ENCODE measurements at places on chromosomes 3 and 15. TPM values are rescaled to one million over a fixed set of nuclear protein-coding genes. Genes with fewer than 3 reads are reported as not detected.

- H3K27me3 ChIP-seq, result no peaks in the 10 kb centered on the region
- H3K36me3 ChIP-seq, result no peaks in the 10 kb centered on the region
- no peak for DNase-seq
- no peak overlapping the region for H3K4me3 ChIP-seq
These were observed 653.1 kb downstream of the RBMS3 start for GRCh38 chr3:29933802-29934490.

DNA sequence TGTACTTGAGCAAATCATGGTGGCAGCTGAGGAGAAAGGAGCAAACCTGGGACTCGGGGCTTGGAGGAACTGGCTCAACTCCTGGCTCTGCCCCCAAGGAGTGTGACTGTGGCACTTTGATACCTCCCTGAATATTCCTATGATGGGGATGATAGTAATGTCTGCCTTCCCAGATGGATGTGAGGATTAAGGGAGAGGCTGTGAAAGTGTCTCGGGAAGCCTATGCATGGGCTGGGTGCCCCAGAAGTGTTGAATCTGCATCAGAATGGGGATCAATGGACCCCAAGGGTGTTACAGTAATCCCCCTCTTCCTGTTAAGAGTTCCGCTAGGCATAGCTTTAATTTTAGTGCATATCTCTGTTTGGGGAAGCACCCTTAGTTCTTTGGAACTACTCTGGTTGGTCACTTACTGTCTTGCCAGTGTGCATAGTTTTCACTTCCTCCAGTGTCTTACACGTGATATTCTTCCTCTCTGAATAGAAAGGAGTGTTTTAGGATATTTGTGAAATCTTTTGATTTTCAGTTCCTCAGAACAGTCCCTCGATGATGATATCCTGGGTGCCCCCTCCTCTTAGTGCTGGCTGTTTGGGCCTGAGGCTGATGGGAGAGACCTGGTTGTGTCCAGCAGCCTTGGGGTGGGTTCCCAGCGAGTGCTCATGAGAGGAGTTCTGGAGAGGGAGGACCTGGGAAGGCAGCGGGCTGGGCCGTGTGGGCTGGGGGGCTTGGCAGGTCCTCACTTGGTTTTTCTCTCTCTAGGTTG lies 97.5 kb downstream of the CHDH start:
- no peaks in the 10 kb centered on the region for H3K4me1 ChIP-seq
- no peak overlapping the region for H3K4me3 ChIP-seq
- H3K36me3 ChIP-seq, result no peaks in the 10 kb centered on the region
- H3K27me3 ChIP-seq, result no peaks in the 10 kb centered on the region

DNA sequence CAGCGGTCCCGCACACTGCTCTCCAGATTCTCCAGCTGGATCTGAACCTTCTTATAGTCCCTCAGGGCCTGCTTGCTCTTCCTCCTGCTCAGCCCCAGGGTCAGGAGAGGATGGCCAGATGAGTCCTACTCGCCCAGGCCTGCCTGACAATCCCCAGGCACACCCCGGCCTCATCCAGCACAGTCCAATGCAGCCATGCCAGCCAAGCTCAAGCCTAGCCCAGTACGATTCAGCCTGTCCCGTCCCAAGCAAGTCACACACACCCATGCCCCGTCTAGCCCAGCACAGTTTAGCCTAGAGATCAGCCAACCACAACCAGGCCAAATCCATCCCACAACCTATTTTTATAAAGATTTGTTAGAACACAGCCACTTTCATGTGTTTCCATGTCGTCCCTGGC lies 16.8 kb downstream of the PLXNB1 start:
- DNase-seq, result no peak
- H3K36me3 ChIP-seq, result no peaks in the 10 kb centered on the region
- H3K4me3 ChIP-seq, result no peak overlapping the region

DNA sequence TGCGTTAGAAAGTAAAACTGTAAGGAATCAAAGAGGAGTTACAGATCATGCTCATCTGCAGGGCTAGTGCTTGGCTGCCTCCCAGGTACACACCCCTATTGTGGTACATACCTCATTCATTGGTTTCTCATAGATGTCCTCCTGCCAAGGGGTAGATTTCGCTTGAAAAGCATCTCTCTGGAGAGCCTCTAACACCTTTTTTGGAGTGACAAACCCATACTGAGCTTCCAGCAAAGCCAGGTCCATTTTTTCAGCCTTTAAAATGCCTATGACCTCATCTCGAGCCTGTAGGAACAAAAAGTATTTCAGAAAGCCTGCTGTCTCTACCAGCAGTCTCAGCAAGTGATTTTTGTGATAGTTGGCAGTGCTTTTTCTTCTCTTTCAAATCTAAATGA lies 112.1 kb downstream of the CMSS1 start:
- H3K27me3 ChIP-seq, result no peaks in the 10 kb centered on the region
- no peaks in the 10 kb centered on the region for H3K36me3 ChIP-seq
- H3K27ac ChIP-seq, result no peak overlapping the region
- H3K4me3 ChIP-seq, result no peak overlapping the region
- no peaks in the 10 kb centered on the region for H3K4me1 ChIP-seq

DNA sequence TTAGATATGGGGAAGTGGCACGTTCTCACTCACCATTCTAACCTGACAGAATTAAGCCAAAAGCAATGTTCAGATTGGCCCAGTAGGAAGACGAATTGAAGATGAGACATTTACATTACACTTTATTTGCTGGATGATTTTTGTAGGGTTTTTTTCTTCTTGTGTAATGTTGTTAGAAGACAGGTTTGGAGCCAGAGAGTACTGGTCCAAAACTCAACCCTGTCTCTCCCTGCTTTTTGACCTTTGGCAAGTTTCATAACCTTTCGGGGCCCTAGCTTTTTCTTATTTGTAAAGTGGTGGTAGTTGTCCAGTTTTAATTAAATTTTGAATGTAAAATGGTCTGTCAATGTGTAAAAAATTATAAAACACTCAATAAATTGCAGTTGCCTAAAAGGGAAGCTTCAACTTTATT lies 29.5 kb downstream of the PDE8A start:
- peaks cover 7% of the 10 kb centered on the region for H3K4me1 ChIP-seq
- no peak for DNase-seq
- no peak overlapping the region for H3K4me3 ChIP-seq
- H3K36me3 ChIP-seq, result no peaks in the 10 kb centered on the region

DNA sequence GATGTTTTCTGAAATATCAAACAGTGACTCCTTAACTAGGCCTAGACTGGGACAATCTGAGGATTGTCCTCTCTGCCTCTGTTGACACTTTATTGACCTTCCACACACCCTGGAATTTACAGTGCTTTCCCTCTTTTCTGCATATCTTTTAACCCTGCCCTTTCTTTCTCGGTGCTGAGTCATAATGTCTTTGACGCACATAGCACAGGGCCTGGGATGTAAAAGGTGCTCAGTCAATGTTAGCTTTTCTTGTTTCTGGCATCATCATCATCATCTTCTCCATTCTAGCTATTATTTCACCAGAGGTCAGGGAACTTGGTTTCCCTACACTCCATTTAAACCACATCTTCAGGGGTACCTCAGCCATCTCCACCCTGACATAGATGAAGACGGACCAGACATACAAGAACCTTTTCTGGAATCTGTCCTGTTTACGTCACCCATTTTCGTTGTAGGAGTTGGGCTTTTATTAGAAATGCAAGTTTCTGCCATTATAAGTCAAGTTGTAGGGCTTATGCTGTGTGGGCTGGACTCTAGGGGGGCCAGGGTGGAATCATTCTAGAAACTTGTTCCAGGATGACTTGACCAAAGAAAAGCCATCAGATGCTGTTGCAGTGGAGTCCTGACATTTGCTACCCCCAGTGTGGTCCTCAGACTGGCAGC lies 46.6 kb downstream of the ZBTB38 start:
- H3K36me3 ChIP-seq, result peaks cover 33% of the 10 kb centered on the region
- DNase-seq, result peak; percentile 22
- no peak overlapping the region for H3K4me3 ChIP-seq
- peak overlapping the region; percentile 93 for H3K27ac ChIP-seq
- no peaks in the 10 kb centered on the region for H3K27me3 ChIP-seq

DNA sequence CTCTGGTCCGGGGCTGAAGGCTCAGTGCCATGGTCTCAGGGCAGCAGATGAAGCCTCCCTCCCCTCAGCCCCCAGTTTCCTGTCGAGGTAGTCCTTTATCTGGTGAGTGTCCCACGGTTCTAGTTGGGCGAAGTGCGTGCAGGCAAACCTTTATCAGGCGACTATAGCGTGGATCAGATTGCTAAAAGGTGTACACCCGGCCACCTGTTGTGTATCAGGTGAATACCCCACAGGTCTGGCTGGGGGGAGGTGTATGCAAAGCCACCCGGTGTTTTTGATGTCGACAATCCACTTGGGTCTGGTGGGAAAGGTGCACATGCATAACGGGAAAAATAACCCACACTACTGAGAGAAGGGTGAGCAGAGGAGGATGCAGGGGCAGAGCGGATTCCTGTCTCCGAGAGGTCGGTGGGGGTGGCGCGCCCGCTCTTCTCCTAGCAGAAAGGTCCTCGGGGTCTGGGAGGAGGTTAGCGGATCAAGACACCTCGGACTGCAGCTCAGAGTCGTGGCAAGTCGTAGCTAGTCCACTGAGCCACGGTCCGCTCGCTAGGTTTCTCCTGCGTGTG lies 507 bp downstream of the SLC12A6 start:
- peak overlapping the region; percentile 82 for H3K27ac ChIP-seq
- DNase-seq, result no peak
- peaks cover 43% of the 10 kb centered on the region for H3K4me1 ChIP-seq

- no peak overlapping the region for H3K4me3 ChIP-seq
- H3K4me1 ChIP-seq, result peaks cover 94% of the 10 kb centered on the region
- no peaks in the 10 kb centered on the region for H3K27me3 ChIP-seq
- H3K27ac ChIP-seq, result peak overlapping the region; percentile 22
- peaks cover 2% of the 10 kb centered on the region for H3K36me3 ChIP-seq
- DNase-seq, result no peak
These were observed 25.8 kb downstream of the ANP32A start for GRCh38 chr15:68794863-68795262.

DNA sequence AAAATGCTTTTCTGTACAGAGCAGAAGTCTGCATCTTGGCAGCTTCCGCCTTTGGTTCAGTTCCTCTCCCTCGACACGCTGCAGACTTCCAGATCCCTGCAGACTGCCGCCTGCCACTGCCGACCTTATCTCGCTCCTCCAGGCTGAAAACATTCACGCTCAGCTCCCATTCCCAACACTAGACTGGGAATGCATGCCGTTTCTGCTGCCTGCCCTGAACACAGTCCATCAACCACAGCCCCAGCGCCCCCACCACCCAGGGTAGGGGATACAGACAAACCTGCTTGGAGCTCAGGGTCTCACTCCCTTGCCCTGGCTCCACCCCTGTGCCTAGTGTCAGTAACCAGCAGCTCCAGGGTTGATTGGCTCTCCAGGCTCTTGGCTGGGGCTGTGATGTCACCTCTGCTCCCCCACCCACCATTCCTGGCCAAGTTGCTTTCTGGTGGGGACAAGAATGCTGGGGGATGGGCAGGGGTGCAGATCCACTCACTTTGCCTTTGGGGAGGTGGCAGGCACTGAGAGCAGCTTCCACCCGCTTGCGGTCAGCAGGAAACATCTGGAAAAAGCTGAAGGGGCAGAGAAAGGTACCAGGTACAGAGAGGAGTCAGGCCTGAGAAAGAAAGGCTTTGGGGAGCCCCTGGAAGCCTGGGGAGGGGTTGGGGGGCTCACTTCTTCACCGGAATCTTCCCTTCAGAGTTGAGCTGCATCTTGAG lies 6.1 kb downstream of the PLCB2 start:
- H3K27ac ChIP-seq, result no peak overlapping the region
- H3K4me1 ChIP-seq, result peaks cover 2% of the 10 kb centered on the region
- no peak overlapping the region for H3K4me3 ChIP-seq
- H3K36me3 ChIP-seq, result peaks cover 23% of the 10 kb centered on the region
- no peak for DNase-seq

Gene FEZF2
- total RNA-seq, result not detected

Gene GOLGA8T
- total RNA-seq, result 0.53 TPM

Gene FHIT
- 55.1 TPM for total RNA-seq

Gene PCOLCE2
- total RNA-seq, result not detected

Data from T-cell (primary cell).